CD14-positive monocyte (primary cell): ENCODE measurements at places on chromosomes 11 and 22.

GRCh38 chr11:128297091-128297651 lies 290.2 kb downstream of the ETS1 start:
- DNase-seq: no peak

DNA sequence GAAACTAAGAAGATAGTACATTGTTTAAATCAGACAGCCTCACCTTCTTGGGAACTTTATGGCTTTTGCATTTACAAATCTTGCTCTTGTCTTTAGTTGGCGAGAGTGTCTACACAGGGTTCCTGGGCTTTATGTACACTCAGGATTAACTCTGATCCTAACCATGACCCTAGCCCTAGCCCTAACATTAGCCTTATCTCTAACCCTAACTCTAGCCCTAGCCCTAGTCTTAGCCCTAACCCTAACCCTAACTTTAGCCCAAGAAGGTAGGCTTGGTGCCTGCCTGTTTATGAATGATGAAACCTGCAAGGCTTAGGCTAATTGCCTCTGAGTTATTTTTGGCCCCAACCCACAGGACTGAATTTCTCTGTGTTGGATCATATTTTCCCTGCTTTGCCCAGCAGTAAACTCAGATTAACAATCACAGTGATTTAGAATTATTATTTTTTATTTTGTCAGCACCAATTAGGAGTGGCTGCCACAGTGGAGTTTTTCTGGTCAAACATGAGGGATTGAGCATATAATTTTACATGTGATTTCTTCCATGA lies 44.1 kb upstream of the OR9Q1 start:
- no peak for DNase-seq

GRCh38 chr11:8717876-8718753 lies 35.5 kb downstream of the RPL27A start:
- DNase-seq: peak; percentile 17

DNA sequence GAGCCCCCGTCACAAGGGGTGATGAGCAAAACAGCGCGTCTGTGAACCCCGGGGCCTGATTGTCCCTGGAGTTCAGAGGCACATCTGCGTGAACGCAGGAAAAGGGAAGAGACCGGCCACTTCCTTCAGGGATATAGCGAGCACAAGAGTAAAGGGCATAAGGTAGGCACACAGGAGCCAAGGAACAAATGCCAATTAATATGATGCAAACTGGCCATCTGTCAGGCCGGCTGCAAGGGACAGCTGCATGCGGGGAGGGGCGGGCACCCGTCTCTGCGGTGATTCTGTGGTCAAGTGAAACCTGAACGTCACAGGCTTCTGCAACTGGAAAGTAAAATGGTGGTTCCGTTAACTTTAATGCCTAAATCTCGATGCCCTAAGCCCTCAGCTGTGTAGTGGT lies 64.7 kb downstream of the TRIM29 start:
- DNase-seq: no peak

- DNase-seq: no peak
Observed at GRCh38 chr22:29641700-29642330, 38.4 kb downstream of the NF2 start.

GRCh38 chr22:36366291-36366708 lies 21.5 kb downstream of the MYH9 start:
- DNase-seq: no peak

DNA sequence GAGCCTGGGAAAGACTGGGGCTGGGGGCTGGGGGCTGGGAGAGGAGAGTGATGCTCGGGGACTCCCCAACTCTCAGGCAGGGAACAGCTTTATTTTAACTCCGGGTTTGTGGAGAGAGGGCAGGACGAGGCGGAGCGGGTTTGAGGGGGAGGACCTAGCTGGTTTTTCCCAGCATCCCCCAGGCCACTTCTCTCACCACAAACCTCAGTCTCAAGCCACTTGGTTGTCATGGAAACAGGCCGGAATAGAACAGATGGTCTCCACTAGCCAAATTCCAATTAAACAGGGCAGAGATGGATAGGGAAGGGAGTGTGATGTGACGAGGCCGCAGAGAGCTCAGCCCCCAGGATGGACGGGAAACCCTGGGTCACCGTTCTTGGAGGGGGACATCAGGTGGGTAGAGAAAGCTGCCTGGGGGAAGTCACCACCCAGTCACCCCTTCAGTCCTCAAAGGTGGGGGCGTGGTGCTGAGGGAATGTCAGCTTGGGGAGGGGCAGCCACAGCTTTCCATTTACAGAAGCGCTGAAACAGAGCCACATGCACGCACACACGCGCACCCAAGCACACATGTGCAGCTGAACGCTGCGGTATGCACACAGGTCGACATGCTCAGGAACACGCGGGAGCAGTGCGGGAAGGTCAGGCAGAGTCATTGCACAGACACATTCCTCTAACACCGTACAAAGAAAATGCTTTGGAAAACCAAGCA lies 19.2 kb downstream of the NECTIN1 start:
- no peak for DNase-seq

- DNase-seq: no peak
Observed at GRCh38 chr22:29457730-29458129, 19.3 kb downstream of the RFPL1 start.
